ENCODE measurements at places on chromosomes 7 and 10.

GRCh38 chr7:141074162-141074991, 513 bp downstream of the TMEM178B start:
- DNase-seq = peak; percentile 64

DNA sequence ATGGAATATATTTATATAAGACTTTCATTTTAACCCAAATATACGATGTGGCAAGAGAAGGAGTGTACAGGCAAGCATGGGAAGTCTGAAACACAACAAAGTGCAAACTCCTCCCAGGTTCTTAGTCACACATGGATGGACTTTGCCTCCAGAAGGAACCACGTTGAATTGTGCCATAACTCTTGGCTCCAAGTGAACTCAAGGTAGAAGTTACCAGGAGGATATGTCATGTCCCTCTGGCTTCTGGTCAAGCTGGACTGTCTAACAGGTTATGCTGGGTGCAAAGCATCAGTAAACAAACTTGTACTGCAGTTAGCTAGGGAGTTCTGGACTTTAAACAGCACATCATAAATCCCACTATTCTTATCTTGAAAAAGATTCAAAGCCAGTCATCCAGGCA, 328.3 kb upstream of the TEX47 start:
- DNase-seq = no peak

DNA sequence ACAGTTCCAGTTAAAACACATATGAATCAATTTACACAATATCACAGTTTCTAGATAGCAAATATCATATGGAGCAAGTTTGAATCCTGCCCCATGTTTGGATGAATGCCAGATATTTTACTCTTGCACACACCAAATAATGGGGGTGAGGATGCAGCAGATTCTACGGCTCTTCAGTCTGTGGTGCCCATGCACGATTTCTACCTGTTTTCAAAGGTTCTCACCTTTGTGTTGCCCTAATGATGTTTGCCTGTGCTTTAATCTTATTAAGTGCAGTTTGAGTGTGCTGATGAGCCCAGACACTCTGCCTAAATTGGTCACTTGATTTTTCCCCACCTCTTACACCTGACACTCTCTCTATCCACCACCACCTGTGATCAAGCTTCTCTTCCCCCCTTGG, 119.6 kb downstream of the NPY start:
- DNase-seq = no peak

- DNase-seq = no peak
Measured at GRCh38 chr10:73816917-73817729, 5.7 kb upstream of the NDST2 start.

Measured in natural killer cell treated with Interleukin-12 subunit alpha and Interleukin-12 subunit beta and Interleukin-15 and Interleukin-18, amount 100 ng/mL, for 72 hours (primary cell).